ENCODE measurements at places on chromosomes 13 and 19.

DNA sequence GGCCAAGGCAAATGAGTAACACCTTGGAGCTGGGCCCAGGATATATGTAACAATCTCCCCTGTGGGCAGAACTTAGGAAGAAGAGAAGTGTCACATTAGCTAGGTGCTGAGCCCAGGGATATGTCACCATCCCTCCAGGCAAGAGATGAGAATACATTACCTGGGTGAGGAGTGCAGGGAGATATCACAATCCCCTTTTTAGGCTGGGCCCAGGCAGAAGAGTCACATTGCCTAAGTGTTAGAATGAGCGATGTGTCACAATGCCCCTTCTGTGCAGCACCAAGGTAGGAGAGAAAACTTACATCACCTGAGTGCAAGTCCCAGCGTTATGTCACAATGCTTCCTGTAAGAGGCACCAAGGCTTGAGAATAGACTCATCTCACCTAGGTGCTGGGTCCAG, 60.3 kb downstream of the ZNF726 start:
- DNase-seq = no peak

DNA sequence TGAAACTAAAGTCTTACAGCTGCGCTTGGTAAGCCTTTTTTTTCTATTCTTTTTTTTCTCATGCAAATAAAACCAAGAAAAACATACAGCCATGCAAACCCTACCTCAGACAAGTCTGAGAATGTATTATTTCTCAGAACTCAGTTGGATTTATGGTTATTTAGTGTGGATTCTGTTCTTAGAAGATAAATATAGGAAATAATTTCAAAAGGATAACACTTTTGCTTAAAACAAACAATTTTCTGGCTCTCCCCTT, 40.7 kb upstream of the TNFSF11 start:
- no peak for DNase-seq

DNA sequence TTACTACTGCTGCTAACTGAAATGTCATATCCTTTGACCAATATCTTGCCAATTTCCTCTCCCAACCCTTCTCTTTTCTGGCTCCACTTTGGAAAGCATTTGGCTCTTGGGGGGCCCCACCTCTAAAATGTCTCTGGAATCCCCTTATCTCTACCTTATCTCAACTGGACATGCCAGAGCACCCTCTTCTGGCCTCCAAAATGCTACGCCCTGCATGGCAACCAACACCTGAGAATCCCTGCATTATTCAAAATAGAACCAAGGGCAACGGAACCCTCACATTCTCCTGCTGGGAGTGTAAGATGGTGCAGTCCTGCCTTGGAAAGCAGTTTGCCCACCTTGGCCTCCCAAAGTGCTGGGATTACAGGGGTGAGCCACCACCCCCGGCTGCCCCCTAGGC, 35.3 kb downstream of the CERS4 start:
- DNase-seq = no peak

DNA sequence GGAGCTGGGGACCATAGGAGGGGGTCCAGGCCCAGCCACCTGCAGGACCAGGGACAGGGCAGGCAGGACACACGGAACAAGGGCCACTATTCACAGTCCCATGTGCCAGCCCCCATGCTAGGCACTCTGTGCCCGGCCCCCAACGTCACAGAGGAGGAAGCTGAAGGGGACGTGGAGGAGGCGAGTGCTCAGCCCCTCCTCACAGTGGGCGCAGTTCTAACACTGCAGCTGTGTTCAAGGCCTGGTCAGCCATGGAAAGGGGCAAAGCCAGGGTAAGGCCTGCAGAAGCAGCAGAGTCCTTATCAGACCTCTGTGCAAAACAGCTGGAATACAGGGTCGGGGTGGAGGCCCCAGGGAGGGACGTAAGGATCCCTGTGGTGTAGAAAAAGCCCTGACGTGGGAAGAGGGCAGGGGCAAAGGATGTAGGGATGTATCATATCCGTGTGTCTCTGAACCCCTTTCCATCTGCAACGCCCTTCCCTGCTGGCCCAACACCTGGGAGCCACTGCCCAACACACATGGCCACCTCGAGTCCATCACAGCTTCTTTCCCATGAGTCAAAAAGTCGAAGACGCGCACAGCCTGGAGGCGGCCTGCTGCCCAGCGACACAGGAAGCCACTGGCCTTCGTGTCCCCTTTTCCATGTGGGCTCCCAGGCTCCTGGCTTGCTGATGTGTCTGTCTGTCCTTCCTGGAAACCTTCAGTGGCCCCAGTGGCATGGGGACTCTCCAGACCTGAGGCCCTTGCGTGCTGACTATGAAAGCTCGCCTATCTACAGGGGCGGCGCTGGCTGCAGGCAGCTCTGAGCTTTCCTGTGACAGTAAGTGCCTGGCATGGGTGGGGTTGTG, 28.0 kb downstream of the SH3GL1 start:
- DNase-seq = no peak

- peak; percentile 27 for DNase-seq
Measured at GRCh38 chr19:3982701-3983541, 2.3 kb downstream of the EEF2 start.

- no peak for DNase-seq
Measured at GRCh38 chr13:23767838-23768237, 121.4 kb downstream of the MIPEP start.

DNA sequence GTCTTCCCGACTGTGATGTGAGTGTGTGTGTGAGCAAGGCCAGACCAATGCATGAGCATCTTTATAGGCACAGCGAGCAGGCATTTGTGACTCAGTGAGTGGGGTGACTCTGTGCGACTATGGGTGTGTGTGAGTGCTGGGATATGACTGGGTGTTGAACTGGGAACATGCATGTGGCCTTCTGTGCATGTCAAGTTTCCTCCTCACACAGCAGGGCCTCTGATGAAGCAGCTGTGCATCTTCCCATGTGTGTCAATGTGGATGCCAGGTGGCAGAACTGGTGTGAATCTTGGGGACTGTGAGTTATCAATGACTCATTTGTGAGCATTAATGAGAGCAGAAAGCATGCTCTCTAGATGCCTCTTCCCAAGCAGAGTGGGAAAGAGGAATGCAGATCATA, 12.1 kb upstream of the LGALS14 start:
- DNase-seq = peak; percentile 39

DNA sequence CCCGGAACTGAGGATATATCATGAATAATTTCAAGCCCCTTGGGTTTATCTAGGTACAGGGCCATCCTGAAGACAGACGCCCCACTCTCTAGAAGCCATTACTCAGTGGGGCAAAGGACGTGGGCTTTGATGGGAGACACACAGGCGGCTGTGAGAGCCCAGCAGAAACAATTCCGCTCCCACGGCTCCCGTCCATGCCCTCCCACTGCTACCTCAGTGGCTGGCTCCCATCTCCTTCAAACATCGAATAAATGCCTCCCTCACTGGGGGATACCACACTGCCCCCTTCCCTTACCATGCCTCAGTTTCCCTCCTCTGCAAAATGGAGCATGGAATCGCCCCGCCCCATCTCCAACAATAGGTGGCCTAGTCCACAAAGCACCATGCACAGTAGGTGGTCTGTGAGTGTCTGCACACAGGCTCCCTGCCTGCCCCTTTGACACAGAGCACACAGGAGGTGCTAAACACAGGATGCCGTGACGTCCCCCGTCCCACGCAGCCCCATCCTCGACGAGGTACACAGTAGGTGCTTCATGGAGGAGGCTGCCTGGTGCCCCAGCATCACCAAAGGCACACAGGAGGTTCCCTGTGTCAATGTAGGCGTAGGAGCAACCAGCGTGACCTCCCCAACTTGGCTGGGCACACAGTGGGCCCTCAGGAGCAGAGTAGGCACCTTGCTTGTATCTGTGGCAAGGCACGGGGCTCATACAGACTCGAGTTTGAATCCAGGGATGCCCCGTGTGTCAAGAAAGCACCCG, 46.0 kb downstream of the PTPRS start:
- no peak for DNase-seq

DNA sequence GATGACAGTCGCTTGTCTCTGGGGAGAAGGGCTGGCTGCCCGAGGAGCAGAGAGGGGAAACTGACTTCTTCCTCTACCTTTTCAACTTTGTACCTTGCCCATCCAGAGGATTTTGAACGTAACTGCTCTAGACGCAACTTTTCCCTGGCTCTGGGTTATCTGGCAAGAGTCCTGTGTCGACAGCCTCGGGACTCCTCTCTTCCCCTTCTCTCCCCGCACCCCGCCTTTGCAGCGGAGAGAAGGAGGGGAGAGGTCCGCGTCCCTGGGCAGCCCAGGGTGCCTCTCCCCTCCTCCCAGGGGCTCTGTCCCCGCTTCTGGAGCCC, 574 bp downstream of the SH3GL1 start:
- no peak for DNase-seq

- DNase-seq = no peak
Measured at GRCh38 chr13:65826657-65827056, 1403.5 kb downstream of the PCDH9 start.

DNA sequence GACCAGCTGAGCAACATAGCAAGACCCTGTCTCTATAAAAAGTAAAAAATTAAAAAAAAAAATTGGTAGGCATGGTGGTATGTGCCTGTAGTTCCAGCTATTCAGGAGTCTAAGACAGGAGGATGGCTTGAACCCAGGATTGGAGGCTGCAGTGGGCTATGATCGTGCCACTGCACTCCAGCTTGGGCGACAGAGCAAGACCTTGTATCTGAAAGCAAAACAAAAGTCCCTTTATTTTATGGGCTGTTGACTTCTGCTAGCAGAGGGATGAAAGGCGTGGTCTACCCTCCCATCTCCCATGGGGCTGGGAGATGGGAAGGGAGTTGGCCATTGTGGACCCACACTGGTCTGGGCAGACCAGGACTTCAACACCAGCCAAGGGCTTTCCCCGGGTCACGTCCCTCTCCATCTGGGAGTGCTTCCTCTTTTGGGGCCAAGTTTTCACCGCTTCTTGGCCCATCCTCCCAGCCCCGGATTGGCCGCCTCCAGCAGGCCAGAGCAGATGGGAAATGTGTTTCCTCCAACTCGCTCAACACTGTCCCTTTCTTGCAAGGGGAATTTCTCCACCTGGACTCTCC, 2.2 kb upstream of the TNFSF9 start:
- no peak for DNase-seq

DNA sequence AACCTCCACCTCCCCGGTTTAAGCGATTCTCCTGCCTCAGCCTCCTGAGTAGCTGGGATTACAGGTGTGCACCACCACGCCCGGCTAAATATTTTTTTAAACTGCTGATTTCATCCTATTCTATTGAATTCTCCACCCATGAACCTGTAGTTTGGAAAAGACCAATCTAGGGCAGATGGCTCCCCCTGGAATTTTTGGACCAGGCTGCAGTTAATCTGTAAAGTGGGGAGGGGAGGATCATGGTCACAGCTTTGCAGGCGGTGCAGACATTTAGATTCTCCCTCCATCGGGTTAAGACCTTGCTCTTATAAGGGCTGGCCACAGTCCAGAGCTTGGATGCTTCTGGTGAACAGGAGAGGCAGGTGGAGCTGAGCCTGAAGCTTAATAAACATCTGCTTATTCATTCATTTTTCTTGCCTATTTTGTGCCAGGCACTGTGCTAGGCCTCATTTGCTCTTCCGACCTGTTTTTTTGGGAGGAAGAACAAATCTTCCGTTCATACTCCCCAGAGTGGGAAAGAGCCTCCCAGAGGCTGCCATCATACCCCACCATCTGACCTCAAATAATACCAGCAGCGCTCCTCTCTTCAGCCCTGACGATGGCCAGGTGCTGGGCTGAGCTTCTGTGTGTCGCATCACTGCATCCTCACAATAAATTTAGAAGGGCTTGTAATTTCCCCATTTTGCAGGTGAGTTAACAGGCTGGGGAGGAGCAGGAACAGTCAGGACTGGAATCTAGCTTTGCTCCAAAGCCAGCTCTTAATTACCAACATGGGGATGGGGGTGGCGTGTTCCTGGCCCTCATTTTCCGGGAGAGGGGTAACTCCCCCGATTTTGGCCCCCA, 902 bp upstream of the CCDC106 start:
- DNase-seq = no peak

GRCh38 chr19:41589371-41589770, 13.4 kb downstream of the CEACAM21 start:
- no peak for DNase-seq

DNA sequence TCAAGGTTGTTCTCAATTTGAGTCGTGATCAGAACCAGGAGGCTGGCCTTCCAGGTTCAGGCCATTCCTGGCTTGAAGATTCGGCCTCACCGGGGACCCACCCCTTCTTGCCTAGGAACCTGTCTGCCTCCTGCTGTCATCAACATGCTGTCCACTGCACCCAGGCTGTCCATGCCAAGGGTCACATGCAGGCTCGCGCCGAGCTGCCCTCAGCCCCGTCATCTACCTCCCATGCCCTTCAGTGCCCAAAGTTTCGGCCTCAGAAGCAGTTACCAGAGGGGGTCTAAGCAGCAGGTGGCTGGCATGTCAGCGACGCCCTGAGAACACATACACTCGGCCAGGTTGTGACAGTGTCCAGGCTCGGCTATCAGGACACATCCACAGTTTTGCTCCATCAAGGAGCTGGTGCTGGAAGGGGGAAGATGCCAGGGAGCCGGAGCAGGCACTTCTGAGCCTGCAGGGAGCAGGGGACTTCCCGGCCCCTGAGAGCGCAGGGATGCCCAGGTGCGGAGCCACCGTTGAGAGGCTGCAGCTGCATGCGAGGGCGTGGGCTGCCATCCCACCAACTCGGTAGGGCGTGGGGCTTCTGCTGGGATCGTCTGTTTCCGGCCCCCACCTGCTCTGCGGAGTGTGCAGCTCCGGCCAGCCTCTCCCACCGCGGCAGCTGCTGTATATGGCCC, 590.9 kb upstream of the SLITRK5 start:
- DNase-seq = no peak

GRCh38 chr13:99992949-99993351, 11.4 kb downstream of the ZIC2 start:
- no peak for DNase-seq

DNA sequence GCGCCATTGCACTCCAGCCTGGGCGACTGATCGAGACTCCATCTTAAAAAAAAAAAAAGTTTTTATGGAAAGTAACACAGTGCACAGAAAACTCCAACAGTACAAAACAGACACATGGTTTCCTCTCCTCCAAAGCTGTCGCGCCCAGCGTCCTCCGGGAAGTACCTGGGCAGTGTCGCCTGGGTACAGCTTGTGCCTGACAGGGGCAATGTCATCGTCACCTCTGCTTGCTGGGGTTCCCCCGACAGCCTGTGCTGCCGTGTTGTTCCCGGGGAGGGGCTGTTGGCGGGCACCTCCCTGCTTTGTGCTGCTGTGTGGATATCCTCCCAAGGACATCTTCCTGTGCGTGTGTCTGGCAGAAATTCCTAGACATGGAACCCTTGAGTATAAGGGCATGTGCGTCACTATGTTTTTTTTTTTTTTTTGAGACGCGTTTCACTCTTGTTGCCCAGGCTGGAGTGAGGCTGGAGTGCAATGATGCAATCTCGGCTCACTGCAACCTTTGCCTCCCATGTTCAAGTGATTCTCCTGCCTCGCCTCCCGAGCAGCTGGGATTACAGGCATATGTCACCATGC, 2.4 kb upstream of the F2RL3 start:
- no peak for DNase-seq

DNA sequence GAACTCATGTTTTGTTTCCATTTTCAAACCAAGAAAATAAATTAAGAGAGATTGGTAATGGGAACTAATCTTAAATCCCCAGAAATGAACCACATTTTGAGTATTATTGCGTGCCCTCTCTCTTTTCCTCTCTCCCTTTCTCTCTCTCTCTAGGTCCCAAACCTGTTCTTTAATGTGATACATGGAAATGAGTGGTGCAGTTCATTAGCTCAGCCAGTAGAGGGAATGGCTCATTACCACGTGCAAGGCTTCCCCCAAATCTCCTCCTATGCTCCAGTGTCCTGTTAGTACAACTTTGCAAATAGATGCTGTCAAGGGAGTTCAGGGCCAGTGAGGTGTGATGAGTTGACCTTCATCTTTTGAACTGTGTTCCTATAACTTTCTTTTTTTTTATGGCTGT, 178.4 kb downstream of the FGF9 start:
- DNase-seq = peak; percentile 11

- no peak for DNase-seq
Measured at GRCh38 chr19:13835791-13836723, 40.8 kb downstream of the ZSWIM4 start.

Measured in activated CD4-positive, alpha-beta T cell treated with anti-CD3 and anti-CD28 coated beads for 48 hours (primary cell).